ENCODE measurements at places on chromosomes 6 and 20.

DNA sequence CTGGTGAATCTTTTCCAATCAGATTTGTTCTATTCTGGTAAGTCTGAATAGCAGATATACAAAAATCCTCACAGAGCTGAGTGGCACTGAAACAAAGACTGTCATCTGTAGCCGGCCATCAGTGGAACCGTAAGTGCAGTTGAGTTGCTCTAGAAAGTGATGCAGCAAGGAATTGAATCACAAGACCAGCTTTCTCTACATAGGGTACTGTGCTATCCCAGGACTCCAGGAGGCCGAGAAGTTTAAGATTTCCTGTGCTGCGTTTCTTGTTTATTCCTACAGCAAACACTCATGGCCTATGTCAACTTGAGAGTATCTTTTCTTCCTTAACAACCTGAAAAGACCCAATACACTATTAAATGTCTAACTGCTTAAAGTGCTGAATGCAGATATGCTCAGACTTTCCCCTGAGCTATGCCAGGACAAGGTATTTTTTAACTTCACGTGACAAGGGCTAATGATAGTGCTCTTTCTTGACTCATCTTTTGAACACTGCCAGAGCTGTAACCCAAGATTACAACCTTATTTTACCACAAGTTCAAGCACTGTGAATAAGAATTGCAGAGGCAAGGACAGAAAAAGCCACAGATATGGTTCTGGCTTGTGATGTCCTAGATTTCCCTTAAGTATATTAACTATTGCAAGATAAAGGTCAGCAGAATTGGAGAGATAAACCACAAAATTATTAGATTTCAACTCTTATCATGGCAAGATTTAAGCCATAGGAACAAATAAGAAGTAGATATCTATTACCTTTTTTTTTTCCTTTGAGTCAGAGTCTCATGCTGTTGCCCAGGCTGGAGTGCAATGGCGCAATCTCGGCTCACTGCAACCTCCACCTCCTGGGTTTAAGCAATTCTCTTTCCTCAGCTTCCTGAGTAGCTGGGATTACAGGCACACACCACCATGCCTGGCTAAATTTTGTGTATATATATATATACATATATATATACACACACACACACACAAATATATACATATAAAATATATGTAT is 71.6 kb downstream of the GJA1 start:
- DNase-seq: no peak

DNA sequence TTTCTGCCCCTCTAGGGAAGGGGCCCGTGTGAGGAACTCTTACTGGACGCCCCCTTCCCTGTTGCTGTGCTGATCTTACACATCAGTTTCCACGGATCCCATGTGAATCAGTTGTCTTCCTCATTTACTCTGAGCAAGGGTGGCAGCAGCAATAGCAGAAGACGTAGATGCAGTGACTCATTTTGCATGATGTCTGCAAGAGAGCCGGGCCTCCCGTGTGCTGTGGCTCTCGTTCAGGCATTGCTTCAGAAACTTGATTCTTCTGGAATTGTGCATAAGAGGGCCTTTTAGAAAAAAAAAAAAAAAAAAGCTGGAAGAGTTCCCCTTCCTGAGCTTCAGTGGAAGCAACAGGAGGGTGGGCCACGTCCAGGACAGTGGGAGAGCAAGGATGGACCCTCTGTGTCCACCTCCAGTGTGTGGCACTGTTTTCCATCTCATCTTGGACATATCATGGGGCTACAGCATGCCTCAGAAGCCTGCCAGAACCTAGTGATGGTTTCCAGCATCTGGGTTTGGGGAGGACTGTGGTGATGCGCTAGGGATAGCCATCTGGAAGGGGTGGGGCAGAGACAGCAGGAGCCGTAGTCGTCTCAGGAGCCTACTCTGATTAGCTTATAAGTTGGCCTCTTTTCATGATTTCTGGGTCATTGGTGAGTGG is 62.1 kb downstream of the FOXO3 start:
- DNase-seq: no peak

DNA sequence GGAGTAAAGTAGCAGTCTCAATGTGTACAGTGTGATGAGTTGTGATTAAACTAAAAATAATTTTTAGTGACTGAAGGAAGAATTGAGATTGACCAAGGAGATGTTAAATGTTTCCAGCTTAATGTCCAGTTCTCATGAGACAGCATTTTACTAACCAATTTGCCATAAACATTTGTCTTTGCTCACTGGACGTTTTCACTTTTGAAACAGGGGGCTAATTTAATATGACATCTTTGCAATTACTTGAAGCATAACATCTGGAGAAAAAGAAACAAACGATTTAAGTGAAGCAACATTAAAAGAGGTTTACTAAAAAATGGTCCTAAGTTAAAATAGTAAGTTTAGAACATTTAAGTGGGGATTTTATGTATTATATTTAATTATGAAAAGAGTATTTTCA is 443.8 kb downstream of the BCKDHB start:
- no peak for DNase-seq

DNA sequence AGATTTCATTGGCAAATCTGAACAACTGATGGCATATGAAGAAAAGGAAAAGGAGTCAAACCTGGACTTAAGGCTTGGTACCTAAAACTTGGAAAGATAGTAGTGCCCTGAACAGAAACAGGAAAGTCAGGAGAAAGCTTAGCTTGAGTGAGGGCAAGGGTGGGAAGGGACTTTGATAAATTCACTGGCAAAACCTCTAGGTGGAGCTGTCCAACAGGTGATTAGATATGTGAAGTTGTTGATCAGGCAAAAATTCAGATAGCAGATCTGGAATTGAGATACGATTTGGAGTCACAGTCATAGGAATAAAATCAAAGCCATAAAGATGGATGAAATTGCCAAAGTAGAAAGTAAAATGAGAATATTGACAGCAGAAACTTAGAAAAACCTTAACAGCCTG is 16.1 kb upstream of the ZNF292 start:
- peak; percentile 37 for DNase-seq

DNA sequence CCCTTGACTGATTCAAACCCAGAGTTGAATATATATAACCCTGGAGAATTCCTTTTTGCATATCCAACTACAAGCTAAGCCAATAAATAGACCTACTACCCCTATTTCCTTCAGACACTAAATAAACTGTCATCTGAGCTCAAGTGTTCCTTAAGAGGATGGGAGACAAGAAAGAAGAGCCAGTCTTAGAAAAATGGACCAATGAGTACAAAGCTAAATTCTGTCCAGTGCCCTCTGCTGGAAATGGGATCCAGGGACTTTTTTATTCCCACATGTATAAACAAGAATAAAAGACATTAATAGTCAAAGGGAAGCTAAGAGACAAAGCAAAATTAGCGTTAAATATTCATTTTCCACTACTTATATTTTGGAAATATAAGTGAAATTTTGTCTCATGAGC is 4.8 kb downstream of the PPP1R10 start:
- no peak for DNase-seq

- no peak for DNase-seq
Observed at GRCh38 chr6:36797055-36797454, 42.2 kb downstream of the CPNE5 start.

DNA sequence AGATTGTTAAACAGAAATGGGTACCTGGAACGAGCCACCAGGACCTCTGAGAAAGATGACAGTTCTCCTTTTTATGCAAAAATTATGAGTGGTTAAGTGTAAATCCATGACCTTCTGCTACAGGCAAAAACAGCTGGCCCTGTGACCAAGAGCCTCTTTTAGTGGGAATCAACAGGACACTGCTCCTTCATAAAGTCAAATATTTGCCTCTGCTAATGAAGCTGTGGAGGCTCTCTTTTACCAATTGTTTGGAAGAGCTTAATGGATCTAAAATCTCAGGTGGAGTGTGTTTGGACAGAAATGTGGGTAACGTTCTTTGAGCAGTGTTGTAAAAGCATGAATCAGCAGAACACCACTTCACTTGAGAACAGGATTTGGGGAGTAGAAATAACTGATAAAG is 117.5 kb upstream of the PCSK2 start:
- DNase-seq: no peak

DNA sequence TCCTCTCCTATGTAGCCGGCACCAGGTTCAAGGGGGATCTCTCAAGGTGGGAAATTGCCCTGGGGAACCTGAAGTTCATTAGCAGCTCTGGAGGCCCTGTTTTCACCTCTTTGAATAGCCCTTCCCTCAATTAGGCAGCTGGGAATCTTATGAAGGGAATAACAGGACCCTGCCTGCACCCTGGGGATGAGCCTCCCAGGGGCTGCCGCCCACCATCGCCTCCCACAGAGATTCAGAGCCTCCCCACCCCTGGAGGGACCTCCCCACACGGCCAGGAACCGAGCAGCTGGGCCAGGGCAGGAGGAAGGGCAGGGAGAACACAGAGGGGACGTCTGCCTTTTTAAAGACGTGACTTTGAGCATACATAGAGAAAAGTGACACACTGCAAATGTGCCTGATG is 4.6 kb upstream of the EEF1A2 start:
- no peak for DNase-seq
